ENCODE measurements at places on chromosomes 11 and 22.

GRCh38 chr22:19898145-19898544 is 43.4 kb upstream of the COMT start:
- DNase-seq: no peak

DNA sequence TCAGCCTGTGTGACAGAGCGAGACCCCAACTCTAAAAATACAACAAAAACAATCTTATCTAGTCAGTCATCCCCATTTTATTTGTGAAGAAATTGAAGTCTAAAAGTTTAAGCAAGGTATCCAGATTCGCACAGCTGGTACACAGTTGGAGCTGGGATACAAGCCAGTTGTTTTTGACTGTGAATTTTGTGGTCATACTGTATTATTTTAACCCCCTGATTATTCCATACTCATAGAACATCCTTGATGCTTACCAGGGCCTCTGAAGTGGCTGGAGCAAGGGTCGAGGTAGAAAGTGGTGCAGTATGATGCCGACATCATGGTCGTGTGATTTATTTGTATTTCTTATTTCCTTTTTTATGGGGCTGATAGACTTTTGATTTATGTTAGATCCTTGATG is 50.0 kb downstream of the BID start:
- no peak for DNase-seq

GRCh38 chr11:9047964-9048523 is 43.4 kb downstream of the SCUBE2 start:
- DNase-seq: no peak

GRCh38 chr11:112662554-112662953 is 298.7 kb upstream of the NCAM1 start:
- DNase-seq: no peak

GRCh38 chr11:95767498-95767897 is 22.1 kb downstream of the FAM76B start:
- DNase-seq: no peak

DNA sequence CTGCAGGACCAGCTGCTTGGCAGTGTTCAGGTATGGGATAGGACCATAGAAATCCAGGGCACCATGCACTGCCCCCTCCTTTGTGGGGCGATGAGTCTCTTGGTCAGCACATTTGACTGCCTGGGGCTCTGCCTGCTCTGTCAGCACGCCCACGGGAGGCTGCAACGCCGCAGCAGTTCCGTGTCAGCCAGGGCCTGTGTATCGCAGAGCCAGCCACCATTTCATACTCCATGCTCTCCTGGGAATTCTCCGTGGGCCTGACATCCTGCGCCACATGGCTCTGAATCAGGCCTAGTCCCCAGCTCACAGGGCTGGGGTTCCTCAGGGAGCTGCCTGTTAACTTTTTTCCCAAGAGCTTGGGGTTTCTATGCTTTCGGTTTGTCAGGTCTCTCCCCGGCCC is 16.9 kb upstream of the RELT start:
- DNase-seq: no peak

- no peak for DNase-seq
These were observed 43.1 kb downstream of the MIAT start for GRCh38 chr22:26700462-26700861.

DNA sequence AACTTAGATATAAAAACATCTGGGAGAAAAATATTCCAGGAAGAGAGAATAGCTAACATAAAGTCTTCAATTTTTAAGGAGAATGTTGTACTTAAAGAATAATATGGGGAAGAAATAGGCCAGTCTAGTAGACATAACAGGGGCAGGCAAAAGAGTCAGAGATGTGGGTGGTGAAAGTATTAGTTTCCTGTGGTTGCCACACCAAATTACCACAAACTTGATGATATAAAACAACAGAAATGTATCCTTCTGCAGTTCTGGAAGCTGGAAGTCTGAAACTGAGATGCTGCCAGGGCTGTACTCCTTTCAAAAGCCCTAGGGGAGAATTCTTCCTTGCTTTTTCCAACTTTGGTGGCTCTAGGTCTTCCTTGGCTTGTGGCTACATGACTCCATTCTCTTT is 1309.7 kb downstream of the LRRC4C start:
- DNase-seq: no peak

DNA sequence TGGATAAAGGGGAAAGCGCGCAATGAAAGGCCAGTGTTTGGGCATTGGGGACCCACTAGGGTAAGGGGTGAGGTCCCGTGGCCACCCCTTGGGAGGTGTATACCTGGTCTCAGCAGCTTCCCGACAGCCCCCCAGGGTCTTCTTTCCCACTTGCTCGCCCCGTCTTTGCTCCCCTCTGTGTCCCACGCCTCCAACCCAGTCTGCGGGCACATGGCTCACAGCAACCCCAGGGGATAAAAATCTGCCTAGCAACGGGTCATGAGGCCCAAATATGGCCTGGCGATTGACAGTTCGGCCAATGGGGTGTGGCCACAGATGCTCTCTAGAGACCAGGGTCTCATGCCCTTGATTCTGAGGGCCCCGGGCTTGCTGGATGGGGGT is 41.6 kb downstream of the AHNAK start:
- DNase-seq: no peak

- no peak for DNase-seq
These were observed 17.2 kb downstream of the P2RY2 start for GRCh38 chr11:73235236-73235786.

GRCh38 chr11:40286137-40286536 is 1173.3 kb downstream of the LRRC4C start:
- DNase-seq: no peak

DNA sequence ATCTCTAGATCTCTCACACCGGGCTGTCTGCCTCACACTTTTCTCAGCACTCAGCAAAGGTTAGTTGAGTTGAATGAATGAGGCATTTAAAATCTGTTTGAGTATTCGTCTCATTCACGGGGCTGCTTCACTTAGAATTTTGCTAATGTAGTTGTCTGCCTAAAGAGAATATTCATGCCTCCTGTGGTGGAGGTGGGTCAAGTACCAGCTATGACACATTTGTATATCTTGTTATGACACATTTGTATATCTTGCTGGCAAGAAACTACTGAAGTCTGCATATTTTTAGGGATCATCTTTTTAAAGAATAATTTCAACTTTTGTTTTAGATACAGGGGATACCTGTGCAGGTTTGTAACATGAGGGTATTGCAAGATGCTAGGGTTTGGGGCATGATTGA is 43.1 kb downstream of the LDLRAD3 start:
- no peak for DNase-seq

- no peak for DNase-seq
These were observed 46.8 kb upstream of the NOX4 start for GRCh38 chr11:89537936-89538335.

DNA sequence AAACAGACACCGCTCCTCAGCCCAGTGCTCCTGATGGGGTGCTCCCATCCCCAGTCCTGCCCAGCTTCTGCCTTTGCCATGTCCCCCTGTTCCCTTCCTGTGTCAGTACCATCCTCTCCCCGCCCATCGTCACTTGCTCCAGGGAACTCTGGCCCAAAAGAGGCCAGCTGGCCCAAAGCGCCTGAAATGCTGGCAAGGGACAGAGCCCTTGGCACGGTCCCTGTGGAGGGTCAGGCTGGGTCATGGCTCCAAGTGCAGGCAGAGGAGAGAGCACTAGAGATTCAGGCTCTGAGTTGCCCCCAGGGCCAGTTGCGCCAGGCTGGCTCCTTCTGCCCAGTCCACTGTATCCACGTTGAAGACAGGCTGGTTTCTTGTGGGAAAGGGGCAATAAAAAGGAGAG is 8.4 kb upstream of the HDHD5 start:
- DNase-seq: no peak

DNA sequence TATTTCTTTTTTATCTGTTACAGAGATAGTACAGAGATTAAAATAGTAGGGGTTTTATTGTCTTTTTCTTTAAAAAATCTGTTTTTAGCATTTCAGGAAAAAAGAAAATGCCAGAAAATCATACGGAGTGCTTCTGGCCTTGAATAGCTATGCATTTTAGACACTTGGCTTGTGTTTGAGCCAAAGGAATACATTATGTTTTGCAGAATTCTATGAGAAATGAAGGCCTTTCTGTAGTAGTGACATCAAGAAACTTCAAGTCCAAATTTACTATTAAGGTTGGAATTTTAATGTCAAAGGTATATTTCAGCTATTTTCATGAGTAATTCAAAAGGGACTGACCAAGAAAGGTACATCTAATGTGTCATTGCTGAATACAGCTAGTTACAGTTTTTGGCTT is 56.3 kb upstream of the DDI1 start:
- no peak for DNase-seq

- no peak for DNase-seq
These were observed 46.1 kb upstream of the PRDM11 start for GRCh38 chr11:45100339-45100738.
